ENCODE measurements at places on chromosomes 11 and 22. TPM values are rescaled to one million over a fixed set of nuclear protein-coding genes. Genes with fewer than 3 reads are reported as not detected.

- H3K36me3 ChIP-seq = no peaks in the 10 kb centered on the region
- peaks cover 6% of the 10 kb centered on the region for H3K4me1 ChIP-seq
- no peak overlapping the region for H3K4me3 ChIP-seq
- no peaks in the 10 kb centered on the region for H3K27me3 ChIP-seq
- DNase-seq = peak; percentile 1
Observed at GRCh38 chr11:117838901-117839300, 14.4 kb upstream of the FXYD2 start.

GRCh38 chr11:32003335-32003734, 87.5 kb upstream of the RCN1 start:
- H3K27me3 ChIP-seq = peaks cover 16% of the 10 kb centered on the region
- no peak overlapping the region for H3K27ac ChIP-seq
- H3K36me3 ChIP-seq = no peaks in the 10 kb centered on the region
- no peak for DNase-seq

Gene ANO9
- 25.5 TPM for total RNA-seq

DNA sequence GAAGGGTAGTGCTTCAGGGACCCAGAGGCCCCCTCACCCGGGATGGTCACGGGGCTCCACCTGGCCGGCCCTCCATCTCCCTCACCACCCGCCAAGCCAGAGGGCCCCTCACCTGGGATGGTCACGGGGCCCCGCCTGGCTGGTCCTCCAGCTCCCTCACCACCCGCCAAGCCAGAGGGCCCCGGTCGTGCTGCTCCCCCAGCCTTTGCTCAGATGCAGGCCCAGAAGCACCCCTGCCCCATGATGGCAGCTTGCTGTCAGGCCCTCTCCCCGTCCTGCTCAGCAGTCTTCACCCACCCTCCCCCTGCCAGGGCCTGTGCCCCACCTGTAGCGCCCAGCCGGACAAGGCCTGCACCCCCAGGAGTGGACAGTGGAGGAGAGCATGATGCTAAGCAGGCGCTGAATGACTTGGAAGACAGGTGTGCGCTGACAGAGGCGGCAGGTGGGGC, 7.3 kb downstream of the DENND6B start:
- no peak overlapping the region for H3K4me3 ChIP-seq
- no peaks in the 10 kb centered on the region for H3K36me3 ChIP-seq
- H3K4me1 ChIP-seq = peaks cover 7% of the 10 kb centered on the region
- no peak overlapping the region for H3K27ac ChIP-seq
- no peaks in the 10 kb centered on the region for H3K27me3 ChIP-seq

DNA sequence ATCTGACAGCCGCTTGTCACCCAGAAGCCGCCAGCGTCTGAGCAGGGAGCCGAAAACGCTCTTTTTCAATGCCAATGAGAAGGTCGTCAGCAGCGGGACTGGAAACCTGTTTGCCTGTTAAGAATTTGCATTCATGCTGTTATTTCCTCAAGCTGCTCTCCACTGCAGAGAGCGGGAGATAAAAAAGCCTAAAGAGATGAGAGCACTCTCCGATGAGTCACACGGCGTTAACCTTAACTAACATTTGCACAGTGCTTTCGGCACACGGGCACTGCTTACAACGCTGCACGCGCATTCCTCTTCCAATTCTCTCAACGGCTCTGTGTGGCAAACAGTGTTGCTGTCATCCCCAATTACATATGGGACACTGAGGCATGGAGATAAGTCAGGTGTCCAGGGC, 40.0 kb upstream of the RTL6 start:
- H3K4me3 ChIP-seq = no peak overlapping the region
- DNase-seq = no peak
- peaks cover 59% of the 10 kb centered on the region for H3K27me3 ChIP-seq
- peaks cover 9% of the 10 kb centered on the region for H3K4me1 ChIP-seq
- no peaks in the 10 kb centered on the region for H3K36me3 ChIP-seq

Measured in stomach (tissue), 19 donors.